NCI-H1105 (cell line): ENCODE measurements at places on chromosomes 6 and 20.

DNA sequence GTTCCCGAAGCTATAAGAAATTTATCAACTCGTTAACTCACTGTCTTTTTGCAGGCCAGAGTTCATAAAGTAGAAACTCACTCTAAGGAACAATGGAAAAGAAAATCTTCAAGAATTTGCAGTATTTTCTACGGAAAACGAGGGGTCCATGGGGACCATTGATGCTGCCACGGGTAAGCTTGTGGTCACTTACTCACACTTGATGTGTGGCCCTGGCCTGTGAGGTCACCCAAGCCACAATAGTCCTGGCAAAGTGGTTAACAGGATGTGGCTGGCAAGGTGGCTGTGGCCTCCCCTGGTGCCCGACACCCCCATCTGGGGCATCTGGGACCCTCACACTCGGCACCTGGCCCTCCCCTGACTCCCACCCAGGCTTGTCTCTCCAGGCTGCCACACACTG is 123.4 kb downstream of the C6orf118 start:
- DNase-seq, result no peak

- DNase-seq, result no peak
Measured at GRCh38 chr6:150705392-150705791, 105.7 kb downstream of the PLEKHG1 start.

DNA sequence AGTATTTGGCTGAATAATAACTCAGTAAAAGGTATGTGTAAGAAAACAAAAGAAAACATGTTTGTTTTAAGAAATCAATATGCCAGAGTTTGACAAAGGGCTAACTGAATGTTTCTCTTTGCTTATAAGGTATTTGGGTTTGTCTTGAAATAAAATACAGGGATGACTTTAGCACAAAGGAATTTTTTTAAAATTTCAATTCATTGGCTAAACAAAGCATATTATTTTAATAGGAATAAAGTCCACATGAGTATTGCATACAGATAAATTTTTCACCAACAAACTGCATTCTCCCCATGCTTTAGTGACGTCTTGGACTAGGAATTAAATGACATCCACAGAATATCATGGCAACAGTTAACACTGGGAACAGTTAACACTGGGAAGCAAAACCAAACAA is 480.0 kb upstream of the JAG1 start:
- no peak for DNase-seq

- no peak for DNase-seq
Measured at GRCh38 chr20:38831995-38832620, 26.6 kb downstream of the PPP1R16B start.

DNA sequence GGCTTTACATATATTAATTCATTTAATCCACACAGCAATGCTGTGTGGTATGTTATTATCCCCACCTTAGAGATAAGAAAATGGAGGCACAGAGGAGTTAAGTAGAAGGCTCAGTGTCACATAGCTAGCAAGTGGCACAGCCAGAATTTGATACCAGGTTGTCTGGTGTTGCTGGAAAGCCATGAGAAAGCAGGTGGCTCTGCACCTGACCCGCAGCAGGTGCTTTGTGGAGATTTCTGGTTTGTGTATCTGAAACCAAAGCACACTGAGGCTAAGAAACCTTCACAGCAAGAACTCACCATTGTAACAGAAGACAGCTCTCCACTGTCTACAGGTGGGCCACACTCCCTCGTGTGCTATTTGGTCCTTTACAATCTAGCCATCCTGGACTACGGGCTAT is 7.5 kb downstream of the ELMO2 start:
- no peak for DNase-seq

- DNase-seq, result no peak
Measured at GRCh38 chr20:44526129-44526528, 4.3 kb upstream of the SERINC3 start.

- DNase-seq, result no peak
Measured at GRCh38 chr20:42378826-42379225, 760.6 kb upstream of the CHD6 start.

DNA sequence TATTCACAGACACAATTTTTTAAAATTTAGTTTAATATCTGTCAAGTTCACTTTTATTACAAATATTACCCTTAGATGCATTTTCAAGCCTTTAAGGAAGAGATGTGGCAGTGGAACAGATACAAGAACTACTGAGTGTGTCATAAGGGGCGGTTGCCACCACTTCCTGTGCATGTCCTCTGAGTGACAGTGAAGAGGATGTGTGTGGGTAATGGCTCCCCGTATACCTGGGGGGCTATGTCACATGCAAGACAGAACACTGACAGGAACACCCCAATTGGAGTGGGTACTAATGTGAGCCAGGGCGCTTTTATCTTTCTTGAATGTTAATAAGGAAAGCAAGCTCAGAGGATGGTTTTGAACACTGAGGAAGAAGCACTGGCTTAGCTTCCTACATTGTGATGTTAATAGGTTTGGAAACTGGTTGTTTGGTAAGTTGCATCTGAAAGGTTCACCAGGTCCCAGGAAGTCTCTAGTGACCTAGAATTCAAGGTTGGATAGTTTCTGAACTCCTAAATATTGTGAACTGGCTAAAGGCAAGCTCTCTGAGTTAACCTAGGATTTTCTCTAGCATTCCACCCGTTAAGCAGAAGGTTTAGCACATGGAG is 83.4 kb upstream of the ASF1A start:
- no peak for DNase-seq

GRCh38 chr20:45835329-45835765 is 1.7 kb downstream of the SNX21 start:
- no peak for DNase-seq

DNA sequence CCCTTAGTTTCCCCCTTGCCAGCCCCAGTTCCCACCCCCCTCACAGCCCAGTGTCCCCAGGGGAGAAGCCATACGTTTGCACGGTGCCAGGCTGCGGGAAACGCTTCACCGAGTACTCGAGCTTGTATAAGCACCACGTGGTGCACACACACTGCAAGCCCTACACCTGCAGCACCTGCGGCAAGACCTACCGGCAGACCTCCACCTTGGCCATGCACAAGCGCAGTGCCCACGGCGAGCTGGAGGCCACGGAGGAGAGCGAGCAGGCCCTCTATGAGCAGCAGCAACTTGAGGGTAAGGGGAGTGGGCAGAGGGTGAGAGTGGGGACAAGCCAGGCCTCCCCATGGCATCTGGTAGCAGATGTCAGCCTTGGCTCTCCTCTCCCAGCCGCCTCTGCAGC is 5.1 kb upstream of the DEF6 start:
- no peak for DNase-seq

GRCh38 chr6:137036566-137037300 is 8.0 kb downstream of the IL20RA start:
- DNase-seq, result no peak

DNA sequence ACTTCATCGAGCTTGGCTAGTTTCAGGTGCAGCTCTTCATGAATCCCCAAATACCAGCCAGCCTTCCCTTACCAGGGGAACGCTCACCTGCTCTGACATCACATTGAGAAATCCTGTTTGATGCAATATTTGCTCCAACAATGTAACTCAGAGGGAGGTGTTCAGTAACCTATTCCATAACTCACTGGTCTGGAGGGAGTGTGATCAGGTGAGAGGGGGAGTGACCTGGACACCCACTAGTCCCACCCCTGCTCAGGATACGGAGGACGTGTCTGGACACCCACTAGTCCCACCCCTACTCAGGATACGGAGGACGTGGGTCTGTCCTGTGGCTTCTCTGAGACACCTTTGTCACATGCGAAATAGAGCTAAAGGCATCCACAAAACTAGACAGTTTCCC is 70.3 kb downstream of the HUS1B start:
- DNase-seq, result no peak

- DNase-seq, result no peak
Measured at GRCh38 chr20:41587956-41588355, 30.2 kb downstream of the CHD6 start.

DNA sequence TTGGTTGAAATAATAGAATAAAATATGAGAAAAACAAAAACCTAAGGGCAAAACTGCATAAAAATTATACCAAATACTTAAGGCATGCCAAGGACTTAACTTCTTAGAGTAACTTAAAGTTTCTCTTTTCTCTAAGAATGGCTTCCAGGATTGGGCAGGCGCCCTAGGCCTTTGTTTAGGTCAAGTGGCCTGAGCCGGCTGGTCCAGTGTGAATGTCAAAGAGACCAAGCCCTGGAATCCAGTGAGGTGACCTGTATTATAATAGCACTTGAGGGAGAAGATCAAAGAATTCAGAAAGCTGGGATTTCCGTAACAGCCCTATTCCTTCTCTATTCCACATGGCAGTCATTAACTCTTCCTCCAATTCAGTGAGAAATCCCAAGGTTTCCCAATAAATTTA is 6.6 kb downstream of the METTL24 start:
- no peak for DNase-seq

DNA sequence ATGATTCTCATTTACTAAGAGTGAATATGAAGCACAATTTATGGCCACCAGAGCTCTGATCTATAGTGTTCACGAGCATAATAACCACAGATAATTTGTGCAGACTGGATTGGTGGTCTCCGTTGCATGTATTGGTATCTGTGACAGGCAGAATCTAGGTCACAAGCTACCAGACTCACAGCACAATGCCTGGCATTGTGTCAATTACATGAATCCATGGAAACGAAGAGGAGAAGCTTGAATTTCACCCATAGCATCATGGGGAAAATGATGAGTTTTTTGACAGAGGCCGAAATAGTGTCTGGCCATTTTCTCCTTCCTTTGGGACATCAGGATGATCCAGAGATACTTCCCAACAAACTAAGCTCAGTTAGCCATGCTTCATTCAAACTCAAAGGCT is 52.3 kb upstream of the TMEM170B start:
- DNase-seq, result no peak

DNA sequence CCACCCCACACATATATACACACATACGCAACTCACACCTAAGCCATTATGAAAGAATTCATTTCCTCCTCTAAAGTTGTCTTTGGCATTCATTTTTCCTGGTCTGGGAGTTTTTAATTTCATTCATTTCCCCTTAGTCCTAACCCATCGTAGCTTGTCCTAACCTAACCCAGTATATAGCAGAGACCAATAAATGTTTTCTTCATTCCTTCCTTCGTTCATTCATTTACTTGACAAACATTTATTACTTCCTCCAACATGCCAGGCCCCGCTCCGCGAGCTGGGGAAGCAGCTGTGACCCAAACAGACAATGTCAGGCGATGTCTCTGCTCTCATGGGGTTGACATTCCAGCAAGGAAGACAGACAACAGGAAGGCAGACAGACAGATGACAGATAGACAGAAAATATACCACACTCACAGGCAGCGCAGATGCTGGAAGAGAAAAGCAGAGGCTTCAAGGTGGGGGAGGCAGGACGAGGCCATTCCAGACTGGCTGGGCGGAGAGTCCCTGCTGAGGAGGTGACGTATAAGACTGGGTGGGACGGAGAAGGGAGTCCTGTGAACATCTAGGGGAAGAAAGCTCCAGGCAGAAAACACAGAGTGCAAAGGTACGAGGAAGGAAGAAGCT is 33.7 kb upstream of the SIRPA start:
- no peak for DNase-seq

GRCh38 chr6:108850669-108851465 is 2.6 kb downstream of the ARMC2 start:
- no peak for DNase-seq
